ENCODE measurements at places on chromosomes 7 and 10. TPM values are rescaled to one million over a fixed set of nuclear protein-coding genes. Genes with fewer than 3 reads are reported as not detected.

GRCh38 chr7:150739033-150739432 lies 1.8 kb downstream of the GIMAP5 start:
- no peak for DNase-seq

GRCh38 chr10:77441353-77442166 lies 196.0 kb downstream of the KCNMA1 start:
- no peak for DNase-seq

GRCh38 chr10:88080213-88080612 lies 216.8 kb downstream of the PTEN start:
- DNase-seq = no peak

DNA sequence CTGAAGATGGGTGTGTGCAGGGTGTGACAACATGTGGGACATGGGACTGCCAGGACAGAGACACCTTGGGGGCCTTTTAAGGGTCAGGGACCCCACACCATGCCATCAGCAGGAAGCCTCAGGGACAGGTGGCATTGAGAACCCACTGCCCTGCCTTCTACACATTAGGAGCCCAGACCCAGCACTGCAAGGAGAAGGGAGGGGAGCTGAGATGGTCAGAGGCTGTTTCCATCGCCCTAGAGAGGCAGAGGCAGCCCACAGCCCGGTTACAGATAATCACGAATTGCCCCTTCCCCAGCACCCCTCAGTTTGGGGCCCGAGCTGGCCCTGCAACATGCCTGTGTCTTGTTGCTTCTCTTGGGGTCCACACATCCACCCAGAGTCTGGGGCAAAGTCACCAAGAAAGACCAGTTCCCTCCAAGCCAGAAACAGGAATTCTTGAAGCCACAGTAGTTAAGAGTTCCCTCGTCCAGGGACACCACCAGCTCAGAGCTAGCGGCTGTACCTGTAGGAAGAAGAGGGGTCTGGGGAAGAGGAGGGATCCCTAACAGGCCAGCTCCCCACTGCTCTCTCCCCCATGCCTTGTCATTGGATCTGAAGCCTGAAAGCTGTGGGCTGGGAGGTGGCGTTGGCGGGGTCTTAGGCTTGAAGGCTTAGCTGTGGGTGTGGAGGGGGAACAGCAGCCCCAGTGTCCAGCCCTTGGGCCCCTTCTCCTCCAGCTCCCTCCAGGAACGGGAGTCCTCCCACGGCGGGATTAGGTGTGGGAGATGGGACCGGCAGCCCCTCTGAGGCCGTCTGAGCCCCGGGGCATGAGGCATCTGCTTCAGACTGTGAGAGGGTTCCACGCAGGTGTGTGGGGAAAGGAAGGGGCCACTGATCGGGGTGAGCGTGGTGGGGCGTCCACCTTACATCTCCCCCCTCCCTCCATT lies 44.8 kb upstream of the ELFN1 start:
- DNase-seq = no peak

GRCh38 chr10:11448190-11448544 lies 163.3 kb downstream of the USP6NL start:
- no peak for DNase-seq

Gene AGBL3
- 5.9 TPM for total RNA-seq

Gene CAMK2B
- 60.2 TPM for total RNA-seq

Gene STOX1
- 11.7 TPM for total RNA-seq

GRCh38 chr7:43753843-43754242 lies 4.6 kb upstream of the BLVRA start:
- DNase-seq = no peak

- no peak for DNase-seq
Observed at GRCh38 chr10:16948361-16948760, 131.1 kb upstream of the RSU1 start.

DNA sequence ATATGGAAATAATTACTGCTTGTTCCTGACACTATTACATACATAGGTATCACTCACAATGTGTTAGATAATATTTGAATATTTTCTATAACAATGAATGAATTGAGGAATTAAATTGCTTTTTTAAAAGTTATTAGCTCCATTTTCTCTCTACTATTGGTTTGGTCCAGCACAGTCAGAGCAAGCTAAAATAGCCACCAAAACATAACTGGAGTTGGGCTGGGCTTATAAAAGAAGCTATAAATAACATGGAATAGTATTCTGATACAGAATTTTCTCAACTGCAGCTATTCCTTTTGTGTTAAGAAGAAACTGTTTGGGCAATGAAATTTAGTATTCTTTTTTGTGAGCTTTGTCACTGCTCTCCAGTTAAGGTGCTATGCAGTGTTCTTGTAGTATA lies 142.6 kb upstream of the LRRN3 start:
- DNase-seq = no peak

DNA sequence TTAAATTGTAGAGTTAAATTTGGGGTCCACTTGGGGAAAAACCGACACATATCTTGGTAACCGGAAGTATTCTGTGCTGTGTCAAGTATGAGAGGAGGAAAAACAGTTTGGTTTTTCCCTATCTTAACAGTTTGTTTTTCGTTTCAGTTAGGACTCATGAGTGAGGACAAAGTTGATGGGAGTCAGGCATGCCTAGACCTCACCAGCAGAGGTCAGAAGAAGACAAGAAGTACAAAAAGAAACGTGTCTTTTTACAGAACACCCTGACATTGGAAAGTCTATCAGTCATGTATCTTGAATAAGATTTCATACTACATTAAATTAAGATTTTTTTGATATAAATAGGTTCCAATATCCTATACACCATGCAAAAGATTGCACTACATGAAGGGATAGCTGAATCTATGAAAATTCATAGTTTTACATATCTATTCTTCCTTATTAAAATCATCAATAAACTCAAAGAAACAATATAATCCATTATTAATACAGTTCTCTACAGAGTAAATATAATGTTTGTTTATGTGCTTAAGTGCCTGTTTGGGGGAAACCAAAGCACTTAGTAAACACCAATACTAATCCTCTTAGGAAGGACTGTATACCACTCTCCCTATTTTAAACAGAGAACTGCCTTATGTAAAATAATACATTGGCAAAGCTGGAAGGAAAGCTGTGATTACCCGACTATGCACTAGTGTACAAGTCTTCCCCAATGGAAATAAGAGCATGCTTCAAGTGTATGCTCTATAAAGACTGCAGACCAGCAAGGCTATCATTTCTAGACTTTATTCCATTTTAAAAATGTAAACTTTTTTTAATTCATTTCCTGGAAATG lies 95.6 kb downstream of the USP6NL start:
- peak; percentile 91 for DNase-seq

- no peak for DNase-seq
Observed at GRCh38 chr10:53379956-53380355, 607.4 kb upstream of the MBL2 start.

- no peak for DNase-seq
Observed at GRCh38 chr10:99779335-99779734, 3.1 kb upstream of the ABCC2 start.

DNA sequence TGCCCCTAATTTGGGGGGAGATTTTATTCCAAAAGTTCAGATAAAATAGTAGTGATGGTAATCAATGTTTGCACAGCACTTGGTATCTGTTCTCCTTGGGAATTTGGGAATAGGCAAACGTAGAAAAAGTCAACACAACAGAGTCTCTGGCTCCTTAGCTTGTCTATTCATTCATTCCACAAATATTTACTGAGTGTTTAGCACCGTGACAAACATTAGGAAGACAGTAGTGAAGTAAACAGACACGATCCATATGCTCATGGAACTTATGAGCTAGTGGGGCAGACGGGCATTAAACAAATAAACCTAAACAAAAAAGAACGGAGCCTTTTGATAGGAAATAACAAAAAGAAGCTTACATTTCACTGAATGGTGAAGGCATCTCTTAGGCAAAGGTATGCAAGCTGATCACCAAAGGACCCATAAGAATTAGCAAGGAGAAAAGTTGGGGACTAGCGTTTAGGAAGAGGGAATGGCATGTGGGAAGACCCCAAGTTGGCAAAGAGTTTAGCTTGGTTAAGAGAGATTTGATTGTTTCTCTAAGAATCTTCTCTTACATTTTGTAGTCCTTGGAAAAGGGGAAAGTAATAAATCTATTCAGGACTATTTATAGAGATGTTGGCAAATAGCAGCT lies 243.9 kb upstream of the NPY start:
- DNase-seq = no peak

Gene CEP55
- total RNA-seq = 6.9 TPM

GRCh38 chr7:123783820-123784219 lies 35.0 kb upstream of the WASL start:
- DNase-seq = no peak

DNA sequence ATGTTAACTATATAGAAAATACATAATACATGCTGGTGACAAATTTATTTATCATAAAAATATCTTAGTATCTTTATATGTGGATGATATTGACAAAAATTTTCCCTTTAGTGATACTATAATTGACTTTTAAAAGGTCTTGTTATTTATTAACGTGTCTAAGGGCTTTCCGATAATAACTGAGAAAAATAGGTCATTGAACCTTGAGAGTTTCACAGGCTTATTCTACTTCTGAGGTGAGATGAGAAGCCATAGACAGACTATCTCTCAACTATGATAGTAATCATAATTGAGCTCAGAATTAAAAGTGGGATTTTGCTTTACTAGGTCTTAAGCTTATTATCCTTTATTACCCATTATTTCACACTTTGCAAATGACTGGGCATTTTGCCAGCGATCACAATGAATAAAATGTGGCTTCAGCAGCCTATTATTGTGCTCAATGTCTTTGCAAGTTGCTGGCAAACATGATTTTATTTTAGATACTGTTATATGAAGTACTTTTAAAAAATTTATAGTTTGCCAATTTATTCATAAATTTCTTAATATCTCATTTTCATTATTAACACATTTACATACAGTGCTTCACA lies 574.5 kb downstream of the ZWINT start:
- no peak for DNase-seq

DNA sequence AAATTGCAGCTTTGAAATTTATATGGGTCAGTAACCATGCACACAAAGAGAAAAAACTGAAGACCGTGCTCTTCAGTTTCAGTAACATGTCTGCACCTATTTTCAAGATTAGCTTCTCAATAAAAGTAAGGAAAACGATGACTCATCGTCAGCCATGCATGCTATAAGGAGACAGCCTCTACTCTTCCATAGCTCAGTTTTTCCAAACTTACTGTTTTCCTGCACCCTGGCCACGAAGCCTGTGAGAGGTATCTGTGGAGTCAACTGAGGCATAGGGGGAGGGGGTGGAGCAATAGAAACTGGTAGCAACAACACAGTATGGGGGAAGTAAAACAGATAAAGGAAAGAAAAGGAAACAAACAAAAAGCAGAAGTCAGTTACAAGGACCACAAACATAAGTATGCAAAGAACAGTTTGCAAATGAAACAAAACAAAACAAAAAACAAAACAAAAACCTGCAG lies 58.0 kb downstream of the PDSS1 start:
- no peak for DNase-seq

GRCh38 chr10:114060456-114060855 lies 16.8 kb downstream of the ADRB1 start:
- DNase-seq = no peak

- no peak for DNase-seq
Observed at GRCh38 chr10:72625276-72625607, 637 bp downstream of the MICU1 start.

GRCh38 chr7:41275255-41275654 lies 427.6 kb downstream of the INHBA start:
- DNase-seq = no peak

GRCh38 chr7:158014976-158015375 lies 572.6 kb downstream of the PTPRN2 start:
- no peak for DNase-seq

- no peak for DNase-seq
Observed at GRCh38 chr7:4713183-4713784, 31.2 kb downstream of the FOXK1 start.

Gene AKR1C2
- 33.4 TPM for total RNA-seq

- no peak for DNase-seq
Observed at GRCh38 chr10:621513-621912, 68.0 kb downstream of the DIP2C start.

GRCh38 chr7:127986581-127987521 lies 44.4 kb downstream of the LRRC4 start:
- DNase-seq = peak; percentile 57

- DNase-seq = no peak
Observed at GRCh38 chr10:18343573-18343972, 203.3 kb downstream of the CACNB2 start.

Gene OR2A42
- 0.10 TPM for total RNA-seq

DNA sequence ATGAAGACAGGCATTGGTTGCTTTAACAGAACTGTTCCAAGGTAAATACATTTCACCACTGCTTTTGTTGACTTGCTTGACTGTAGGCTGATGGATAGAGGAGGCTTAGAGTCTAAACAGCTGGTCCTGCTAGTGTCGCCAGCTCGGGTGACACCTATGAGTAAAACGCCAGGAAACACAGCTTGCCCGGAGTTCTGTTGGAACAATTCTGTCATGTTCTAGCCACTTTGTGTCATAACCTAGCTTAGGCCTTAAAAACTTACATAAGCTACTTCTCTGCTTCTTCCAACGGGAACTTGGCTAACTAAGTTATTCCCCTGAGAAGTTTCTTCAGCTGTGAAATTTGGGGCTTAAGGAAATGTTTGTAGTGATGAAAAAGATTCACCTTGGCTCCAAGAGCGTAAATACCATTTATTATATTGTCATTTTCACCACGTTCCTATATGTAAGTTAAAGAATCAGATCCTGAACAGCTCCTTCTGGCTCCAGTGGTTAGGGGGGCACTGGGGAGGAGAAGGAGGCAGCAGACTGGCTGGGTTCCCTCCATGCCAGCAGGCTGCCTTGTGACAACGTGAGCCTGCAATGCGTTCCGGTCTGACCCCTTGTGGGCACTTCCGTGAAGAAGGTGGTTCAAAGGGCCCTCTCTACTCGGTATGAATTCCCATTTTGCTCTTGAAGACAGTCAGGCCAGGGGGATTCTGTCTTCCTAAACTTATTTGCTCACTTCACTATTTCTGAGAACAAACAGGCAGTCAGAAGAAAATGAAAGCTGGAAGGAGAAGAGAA lies 253.2 kb downstream of the BMPER start:
- no peak for DNase-seq

- DNase-seq = no peak
Observed at GRCh38 chr10:129426606-129427005, 40.4 kb upstream of the MGMT start.

Gene PSD
- 39.6 TPM for total RNA-seq

DNA sequence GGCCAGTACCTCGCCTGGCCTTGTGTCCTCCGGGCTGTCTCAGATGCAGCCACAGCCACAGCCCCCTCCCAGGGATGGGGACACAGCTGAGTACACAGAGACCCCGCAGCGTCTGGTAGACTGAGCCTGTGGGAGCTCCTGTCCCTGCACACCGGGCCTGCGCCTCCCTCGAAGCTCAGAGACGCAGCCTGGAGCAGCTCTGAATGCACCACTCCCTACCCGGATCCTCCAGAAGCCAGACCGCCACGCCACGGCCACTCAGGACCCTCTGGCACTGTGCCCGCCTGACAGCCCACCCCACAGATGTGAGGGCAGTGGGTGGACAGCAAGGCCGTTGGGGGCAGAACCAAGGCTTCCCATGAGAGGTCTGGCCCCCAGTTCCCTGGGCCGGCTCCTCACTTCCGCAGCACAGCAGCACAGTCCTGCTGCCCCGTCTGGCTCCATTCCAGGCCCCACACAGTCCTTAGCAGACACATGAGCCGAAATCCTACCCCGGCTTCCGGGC lies 40.8 kb downstream of the PAPOLB start:
- no peak for DNase-seq

GRCh38 chr7:122829962-122830361 lies 56.3 kb downstream of the CADPS2 start:
- DNase-seq = no peak

Gene RNLS
- total RNA-seq = 16.1 TPM

Gene NHLRC2
- 23.4 TPM for total RNA-seq

- DNase-seq = no peak
Observed at GRCh38 chr10:14837003-14837756, 657 bp downstream of the CDNF start.

- no peak for DNase-seq
Observed at GRCh38 chr7:40542982-40543741, 408.4 kb downstream of the SUGCT start.

All from spinal cord (tissue), 10 donors.